Naive thymus-derived CD4-positive, alpha-beta T cell (primary cell): ENCODE measurements at places on chromosomes 1 and 21. TPM values are rescaled to one million over a fixed set of nuclear protein-coding genes. Genes with fewer than 3 reads are reported as not detected.

DISC1 gene
- 17.1 TPM for total RNA-seq

DNA sequence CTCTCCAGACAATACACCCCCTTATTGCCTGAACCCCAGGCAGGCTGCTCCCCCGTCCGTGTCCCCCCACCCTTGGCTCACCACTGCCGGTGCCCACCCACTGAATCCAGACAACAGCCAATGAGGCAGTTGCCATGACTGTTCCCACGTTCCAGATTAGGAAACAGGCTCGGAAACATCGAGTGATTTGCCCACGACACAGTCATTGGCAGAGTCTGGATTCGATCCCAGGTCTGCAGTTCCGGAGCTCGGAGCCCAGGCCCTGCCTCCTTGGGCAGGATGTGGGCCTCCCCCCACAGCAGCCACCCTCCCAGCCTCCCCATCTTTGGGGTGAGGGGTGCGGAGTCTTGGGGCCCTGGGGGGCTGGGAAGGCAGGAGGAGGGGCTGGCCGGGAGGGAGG is 20.3 kb upstream of the CLSTN1 start:
- H3K36me3 ChIP-seq: no peaks in the 10 kb centered on the region
- H3K4me1 ChIP-seq: no peaks in the 10 kb centered on the region
- H3K4me3 ChIP-seq: no peak overlapping the region
- no peaks in the 10 kb centered on the region for H3K27me3 ChIP-seq

DNA sequence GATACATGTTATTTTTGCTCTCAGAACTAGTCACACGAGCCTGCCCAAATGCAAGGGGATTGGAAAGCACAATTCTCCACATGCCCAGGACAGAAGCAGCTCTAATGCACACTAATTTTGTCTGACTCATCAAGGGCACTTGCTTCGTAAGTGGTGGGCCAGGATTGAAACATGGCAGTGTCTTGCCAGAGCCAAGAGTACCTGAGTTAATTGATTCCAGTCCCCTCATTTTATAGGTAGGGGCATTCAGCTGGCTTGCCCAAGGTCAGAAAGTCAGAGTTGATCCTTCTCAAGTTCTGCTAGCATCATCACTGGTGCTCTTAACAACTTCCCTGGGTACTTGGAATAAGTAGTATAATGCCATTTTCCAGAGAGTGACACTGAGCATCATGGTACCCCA is 356.1 kb downstream of the ZNF326 start:
- H3K27me3 ChIP-seq: no peaks in the 10 kb centered on the region
- H3K4me1 ChIP-seq: no peaks in the 10 kb centered on the region
- H3K4me3 ChIP-seq: no peak overlapping the region

DNA sequence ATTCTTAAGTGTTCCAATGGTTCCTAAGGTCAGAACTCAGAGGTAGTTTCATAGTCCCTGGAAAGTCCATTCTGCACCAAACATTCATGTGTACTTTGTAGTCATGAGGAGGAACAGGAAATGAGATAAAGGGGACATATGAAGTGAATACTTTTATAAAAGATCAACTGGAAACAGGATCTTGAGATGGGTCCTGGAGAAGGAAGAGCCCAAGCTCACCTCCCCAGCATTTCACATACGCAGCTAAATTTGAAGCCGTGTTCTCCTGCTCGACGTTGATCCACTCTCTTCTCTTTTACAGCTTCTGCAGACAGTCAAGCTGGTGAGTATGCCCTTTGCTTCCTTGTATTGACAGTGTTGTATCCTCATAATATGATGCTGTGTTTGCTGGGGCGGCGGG is 429 bp downstream of the FCGR2A start:
- H3K36me3 ChIP-seq: no peaks in the 10 kb centered on the region
- DNase-seq: no peak
- H3K27ac ChIP-seq: no peak overlapping the region
- H3K4me3 ChIP-seq: no peak overlapping the region
- no peaks in the 10 kb centered on the region for H3K27me3 ChIP-seq
- no peaks in the 10 kb centered on the region for H3K4me1 ChIP-seq

DNA sequence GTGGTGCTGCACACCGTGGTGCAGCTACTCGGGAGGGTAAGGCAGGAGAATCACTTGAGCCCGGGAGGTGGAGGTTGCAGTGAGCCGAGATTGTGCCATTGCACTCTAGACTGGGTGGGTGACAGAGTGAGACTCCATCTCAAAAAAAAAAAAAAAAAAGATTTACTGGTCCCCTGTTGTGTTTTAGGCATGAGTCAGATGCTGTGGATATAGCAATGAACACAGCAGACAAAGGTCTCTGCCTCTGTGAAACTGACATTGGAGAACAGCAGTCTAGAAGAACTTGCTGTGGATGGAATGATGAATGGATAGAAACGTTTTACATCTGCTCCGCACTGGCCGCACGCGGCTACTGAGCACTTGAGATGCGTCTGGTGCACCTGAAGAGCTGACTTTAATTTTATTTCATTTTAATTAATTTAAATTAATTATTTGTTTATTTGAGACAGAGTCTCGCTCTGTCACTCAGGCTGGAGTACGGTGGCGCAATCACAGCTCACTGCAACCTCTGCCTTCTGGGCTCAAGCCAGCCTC is 24.5 kb upstream of the EPHA2 start:
- no peaks in the 10 kb centered on the region for H3K27me3 ChIP-seq
- no peaks in the 10 kb centered on the region for H3K4me1 ChIP-seq
- H3K4me3 ChIP-seq: no peak overlapping the region
- no peak overlapping the region for H3K27ac ChIP-seq
- no peak for DNase-seq
- H3K36me3 ChIP-seq: no peaks in the 10 kb centered on the region

GRCh38 chr1:202716654-202717053 is 6.4 kb upstream of the SYT2 start:
- no peak for DNase-seq
- H3K27me3 ChIP-seq: no peaks in the 10 kb centered on the region
- H3K36me3 ChIP-seq: no peaks in the 10 kb centered on the region
- no peaks in the 10 kb centered on the region for H3K4me1 ChIP-seq
- H3K4me3 ChIP-seq: no peak overlapping the region
